ENCODE measurements at places on chromosomes 2 and 18. TPM values are rescaled to one million over a fixed set of nuclear protein-coding genes. Genes with fewer than 3 reads are reported as not detected.

DNA sequence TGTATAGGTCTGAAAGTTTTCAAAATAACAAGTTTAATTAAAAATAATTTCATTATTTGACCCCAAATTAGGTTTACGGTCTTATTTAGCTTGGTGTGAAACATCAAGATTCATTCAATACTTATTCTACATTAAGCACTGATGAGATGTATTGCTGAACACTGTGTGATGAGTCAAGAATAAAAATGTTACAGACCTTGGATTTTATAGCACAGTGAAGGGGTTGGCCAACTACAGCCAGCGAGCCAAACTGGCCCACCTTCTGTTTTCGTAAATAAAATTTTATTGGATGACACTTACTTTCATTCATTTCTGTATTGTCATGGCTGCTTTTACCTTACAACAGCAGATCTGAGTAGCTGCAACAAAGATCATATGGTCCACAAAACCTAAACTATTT, 8.3 kb downstream of the PPP4R1 start:
- no peak for DNase-seq

GRCh38 chr18:9354256-9354655, 19.7 kb downstream of the TWSG1 start:
- peak; percentile 32 for DNase-seq

SLC40A1 gene
- polyA plus RNA-seq = 8.0 TPM

CFC1 gene
- not detected for polyA plus RNA-seq

Measured in fibroblast of lung (primary cell).